Fibroblast of skin of left quadriceps (primary cell): ENCODE measurements at places on chromosomes 1 and 21.

DNA sequence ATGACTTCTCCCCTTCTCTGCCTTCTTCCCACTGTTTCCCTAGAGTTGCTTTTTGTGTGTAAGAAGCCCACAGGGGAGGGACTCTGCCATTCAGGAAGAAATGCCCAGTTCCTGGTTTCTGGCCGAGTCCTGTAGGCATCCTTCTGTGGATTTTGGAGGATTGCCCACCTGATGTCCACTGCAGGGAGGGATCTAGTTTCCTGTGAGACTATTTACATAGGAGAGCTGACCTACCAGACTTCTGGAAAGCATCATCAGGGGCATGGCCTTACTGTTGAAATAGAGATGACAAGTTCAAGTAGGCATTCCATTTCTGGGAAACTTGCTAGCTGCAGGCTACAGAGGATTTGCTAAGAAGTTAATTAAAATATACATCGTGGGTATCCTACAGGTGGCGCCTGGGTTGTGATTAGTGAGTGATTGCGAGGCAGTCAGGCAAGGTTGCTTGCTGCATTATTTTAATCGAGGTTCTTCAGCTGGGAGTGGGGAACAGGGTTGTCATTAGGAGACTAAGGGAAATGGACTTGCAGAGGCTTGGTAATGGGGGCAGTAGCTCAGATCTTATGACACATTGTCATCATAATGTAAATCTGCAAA is 148.7 kb downstream of the HHAT start:
- DNase-seq = no peak

GRCh38 chr1:186717286-186717685 is 37.1 kb upstream of the PTGS2 start:
- no peak for DNase-seq

GRCh38 chr21:31667132-31667531 is 7.6 kb downstream of the SOD1 start:
- DNase-seq = no peak

DNA sequence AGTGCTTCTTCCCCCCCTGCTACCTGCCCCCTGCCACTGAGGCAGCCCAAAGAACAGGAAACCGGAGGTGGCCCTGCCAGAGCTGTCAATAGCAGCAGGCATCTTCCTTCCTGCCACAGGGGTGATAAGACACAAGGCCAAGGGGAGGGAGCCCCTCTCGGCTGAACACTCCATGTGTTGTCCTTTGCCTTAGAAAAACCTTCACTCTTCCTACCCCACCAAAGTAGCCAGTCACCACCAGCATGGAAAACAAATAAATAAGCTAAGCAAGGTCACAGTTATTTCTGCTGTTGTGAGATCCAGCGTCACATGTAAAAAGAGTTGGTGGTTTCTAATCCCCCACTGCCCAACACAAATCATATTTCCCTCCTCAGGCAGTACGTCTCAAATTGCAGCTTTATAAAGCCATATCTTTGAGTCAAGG is 104.8 kb upstream of the DPT start:
- DNase-seq = no peak

DNA sequence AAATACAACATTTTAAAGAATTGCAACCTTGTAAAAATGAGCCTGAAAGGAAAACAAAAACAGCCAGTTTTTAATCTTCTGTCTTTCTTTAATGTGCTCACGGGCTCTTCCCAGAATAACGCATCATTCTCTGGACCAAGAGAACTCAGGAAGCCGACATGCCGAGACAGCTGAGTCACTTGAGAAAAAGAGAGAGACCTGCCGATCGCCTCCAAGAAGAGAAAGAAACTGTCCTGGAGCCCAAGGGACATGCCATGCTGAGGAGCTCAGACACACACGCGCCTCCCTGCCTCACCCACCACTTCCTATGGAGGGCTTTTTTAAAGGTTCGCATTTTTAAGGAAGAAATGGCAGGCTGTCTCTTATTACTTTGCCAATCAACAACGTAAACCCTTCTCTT is 176.4 kb downstream of the ZNF281 start:
- no peak for DNase-seq

DNA sequence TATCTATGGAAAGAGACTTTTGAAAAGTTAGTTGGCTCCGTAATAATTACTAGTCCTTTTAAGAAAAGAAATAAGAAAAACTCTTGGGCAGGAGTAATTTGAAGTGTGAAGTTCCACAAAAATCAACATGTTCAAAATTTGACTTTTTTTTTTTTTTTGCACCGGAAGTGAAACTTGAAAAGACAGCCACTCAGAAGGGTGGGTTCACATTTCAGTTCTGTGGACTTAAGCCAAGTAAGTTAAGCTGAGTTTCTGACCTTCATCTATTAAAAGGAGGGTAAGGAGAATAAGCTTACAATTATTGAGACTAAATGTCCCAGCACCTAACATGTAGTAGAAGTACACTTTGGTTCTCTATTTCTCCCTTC is 11.0 kb downstream of the RO60 start:
- DNase-seq = no peak

DNA sequence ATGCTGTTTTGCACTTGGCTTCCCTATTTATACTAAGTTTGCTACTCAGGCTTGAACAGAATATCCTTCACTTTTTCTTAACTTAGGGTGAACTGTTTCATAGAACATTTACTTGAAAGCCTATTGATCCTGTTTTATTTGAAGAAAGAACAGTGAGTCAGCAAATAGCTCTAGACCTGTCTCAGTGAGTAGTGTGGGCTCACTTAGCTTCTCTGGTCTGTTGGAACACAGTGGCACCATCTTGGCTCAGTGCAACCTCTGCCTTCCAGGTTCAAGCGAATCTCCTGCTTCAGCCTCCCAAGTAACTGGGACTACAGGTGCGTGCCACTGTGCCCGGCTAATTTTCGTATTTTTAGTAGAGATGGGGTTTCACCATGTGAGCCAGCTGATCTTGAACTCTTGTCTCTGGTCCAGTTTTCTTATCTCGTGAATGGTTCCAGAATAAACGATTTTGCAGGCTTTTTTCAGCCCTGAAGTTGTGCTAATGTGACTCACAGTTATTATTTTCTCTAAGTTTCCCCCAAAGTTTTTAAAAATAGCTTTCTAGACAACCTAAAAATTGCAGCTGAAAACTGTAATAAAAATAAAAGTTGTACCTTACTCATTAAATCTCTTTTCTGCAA is 76.8 kb downstream of the KIF1B start:
- DNase-seq = no peak

DNA sequence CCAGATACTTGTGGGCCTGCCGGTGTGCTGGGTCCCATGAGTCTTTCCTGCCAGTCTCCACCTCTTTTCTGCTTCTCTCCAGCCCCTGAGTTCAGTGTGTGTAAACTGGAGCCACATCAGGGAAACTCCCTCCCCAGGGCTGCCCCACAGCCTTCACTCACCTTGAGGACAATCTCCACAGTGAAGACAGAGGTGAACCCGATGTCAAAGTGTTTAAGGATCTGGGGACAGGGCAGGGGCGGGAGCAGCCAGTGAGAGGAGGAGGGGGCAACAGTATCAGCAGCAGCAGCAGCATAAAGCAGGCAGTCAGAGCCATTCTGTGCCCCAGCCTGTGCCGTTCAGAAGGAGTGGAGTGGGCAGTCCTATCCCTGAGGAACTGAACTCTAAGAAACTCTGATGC is 43.2 kb downstream of the CACNA1S start:
- no peak for DNase-seq
